Daoy (cell line): ENCODE measurements at places on chromosomes 7 and 10.

DNA sequence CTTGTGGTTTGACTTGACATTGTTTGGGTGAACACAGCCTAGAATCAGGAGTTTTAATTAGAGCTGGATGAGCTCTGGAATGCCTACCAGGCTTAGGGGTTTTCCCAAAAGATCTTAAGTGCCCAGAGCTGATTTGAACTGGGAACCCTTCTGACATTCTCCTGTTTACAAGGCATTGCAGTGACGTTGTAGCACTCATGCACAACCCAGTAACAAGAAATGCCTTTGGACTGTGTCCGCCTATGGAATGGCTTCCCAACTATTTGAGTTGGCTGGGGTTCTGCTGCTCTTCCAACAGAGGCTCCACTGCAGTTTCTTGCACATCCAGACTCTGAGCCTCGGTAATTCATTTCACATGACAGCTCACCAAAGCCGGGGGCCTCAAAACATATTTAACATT lies 76.7 kb upstream of the MKX start:
- peak; percentile 29 for DNase-seq

DNA sequence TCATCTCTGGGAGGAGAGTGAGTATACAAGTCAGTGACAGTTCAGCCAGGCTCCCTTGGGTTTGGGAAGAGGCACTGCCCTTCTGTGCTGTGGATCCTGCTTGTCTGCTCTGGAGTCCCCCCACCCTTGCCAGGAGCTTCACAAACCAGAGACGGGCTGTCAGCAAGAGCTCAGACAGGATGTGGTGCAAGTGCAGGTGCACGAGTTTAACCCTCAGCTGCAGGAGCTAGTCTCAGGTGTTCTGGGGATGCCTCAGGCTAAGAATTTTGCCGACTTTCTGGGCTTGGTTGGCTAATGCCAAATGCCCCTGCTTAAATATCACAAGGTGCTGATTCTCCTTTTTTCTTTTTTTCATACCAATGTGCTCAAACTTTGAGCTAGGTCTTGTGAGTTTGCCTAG lies 22.3 kb downstream of the ZNF783 start:
- DNase-seq, result no peak

- no peak for DNase-seq
These were observed 5.7 kb upstream of the FAM241B start for GRCh38 chr10:69624245-69624786.

DNA sequence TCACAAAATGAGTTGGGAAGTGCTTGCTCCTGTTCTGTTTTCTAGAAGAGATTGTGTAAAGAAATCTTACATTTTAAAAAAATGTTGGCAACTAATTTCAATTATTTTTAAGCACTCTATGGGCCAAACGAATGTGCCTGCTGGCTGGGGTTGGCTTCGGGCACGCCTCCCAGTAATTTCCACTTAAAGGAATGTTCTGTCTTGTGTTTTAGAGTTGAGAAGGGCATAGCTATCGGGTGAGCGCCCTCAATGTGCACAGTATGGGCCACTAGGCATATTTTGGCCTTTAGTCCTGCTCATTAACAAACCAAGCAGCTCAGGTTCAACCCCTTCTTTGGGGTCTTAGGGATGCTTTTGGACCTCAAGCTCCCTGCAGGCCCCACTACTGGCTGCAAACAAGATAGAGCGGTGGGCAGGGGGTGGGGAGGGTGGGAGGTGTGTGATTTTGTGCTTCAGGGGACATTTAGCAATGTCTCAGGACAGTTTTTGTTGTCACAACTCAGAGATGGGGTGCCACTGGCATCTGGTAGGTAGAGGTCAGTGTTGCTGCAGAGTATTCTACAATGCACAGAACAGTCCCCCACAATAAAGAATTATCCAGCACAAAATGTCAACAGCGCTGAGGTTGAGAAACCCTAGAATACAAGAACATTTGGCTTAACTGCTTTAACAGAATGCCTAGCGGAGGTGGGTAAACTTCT lies 40.7 kb downstream of the TACC2 start:
- DNase-seq, result no peak

GRCh38 chr7:157555313-157555712 lies 218.5 kb downstream of the DNAJB6 start:
- DNase-seq, result peak; percentile 94

DNA sequence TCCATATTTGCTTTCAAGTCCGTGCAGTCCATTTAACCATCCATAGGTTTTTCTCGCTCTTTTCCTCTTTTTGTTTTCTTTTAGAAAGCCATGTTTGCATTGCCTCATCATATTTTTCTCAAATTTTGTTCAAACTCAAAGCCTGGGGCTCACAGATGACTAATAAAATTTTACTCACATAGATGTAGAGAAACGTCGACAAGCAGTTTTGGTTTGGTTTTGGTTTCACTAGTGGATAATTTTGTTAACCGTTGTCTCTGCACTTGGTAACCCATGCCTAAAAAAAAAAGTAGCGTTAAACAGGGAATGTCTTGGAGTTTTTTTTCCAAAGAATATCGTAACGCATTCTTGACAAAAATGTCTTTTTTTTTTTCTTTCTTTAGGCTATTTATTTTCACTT lies 344.2 kb upstream of the GALNT17 start:
- no peak for DNase-seq

DNA sequence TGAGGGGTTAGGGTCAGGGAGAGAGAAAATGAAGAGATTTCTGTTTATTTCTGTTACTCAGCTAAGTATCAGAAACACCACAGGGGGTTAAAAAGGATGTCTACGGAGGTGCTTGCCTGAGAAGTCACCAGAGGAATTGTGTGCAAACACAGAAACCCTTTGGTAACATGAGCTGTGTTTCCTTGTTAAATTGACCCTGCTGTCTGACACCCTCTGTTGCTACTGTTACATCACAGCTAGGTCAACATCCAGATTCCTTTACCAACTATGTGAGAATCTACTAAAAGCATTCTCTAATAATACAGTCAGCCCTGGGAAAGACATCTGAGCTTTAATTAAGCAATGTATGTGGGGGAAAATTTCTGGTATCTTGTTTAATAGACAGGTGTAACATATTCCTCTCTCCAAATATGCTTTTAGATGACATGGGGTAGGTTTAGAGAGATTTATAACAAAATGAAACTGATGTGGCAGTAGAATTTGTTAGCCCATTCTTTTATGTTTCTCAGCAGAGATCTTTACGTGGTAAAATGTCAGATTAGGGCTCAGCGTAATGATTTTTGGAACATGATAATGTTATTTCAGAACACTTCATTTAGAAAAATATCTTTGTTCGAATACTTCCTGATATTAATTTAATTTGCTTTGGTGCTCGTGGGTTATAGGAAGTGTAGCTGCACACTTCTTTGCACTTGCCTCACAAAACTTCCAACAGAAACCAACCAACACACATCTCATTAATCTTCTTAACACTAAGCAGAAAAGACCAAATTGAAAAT lies 168.0 kb upstream of the AHR start:
- DNase-seq, result peak; percentile 71

DNA sequence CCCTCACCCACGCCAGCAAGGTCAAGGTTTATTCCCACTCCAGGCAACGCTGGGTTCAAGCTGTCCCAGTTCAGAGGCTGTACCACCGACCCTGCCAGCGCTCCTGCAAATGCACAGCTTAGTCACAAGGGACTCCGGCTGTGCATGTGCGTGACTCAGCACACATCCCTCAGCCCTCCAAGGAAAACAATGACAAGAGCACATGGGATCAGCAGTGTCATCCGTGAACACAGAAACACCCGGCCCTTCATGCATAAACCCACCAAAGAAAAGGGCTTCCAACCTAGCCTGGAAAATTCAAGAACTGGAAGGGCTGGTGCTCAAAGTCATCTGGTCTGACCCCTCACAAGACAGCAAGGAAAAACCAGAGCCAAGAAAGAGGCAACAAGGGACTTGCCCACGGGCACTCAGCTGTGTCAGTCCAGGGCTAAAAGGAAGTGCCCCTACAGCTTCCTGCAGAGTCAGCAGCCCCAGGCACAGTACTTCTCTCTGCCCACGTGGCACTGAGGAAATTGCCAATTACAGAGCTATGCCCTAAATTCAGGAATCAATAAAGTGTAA lies 106.1 kb downstream of the KCNMA1 start:
- peak; percentile 92 for DNase-seq

GRCh38 chr10:30042820-30043219 lies 16.6 kb downstream of the JCAD start:
- DNase-seq, result no peak

DNA sequence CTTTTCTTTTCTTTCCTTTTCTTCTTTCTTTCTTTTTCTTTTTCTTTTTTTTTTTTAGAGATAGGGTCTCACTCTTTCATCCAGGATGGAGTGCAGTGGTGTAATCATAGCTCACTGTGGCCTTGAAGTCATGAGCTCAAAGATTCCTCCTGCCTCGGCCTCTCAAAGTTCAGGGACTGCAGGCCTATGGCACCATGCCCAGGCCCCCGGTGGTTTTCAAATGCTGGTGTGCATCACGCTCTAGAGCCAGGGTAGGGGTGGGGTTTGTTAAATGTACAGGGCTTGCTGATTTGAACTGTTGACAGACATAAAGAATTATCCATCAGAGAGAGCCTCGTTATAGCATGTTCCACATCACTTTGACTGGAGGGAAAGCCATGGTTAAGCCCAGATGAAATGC lies 5.8 kb downstream of the MINDY4 start:
- no peak for DNase-seq

DNA sequence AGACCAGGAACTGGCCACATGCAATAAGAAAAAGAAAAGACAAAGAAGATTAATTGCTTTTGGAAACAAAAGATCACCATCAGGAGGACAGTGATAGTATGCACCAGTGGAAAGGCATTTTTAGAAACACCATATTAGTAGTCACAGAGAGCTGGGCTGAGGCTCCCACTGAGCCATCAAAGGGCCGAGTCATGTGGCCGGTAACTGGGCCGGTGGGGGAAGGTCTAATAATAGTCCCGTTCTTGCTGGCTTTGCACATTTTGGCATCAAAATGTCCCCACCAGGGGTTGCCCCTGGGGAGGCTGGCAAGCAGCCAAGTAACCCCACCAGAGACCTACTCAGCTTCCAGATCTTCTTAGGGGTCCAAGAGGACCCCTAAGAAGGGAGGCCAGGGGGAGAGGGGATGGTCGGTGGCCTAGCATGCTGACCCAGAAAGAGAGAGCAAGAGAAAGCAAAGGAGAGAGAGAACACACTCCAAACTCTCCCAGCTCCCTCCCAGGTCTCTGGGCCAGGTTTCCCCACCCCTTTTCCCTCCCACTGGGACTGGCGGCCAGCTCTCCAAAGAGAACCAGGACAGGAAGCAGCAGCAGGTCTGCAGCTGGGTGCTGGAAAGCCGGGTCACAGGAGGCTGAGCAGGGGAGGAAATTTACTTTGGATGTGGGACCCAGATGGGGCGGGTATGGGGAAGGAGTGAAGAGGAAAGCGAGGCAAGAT lies 70.2 kb upstream of the FGFR2 start:
- DNase-seq, result peak; percentile 43

- no peak for DNase-seq
These were observed 65.6 kb upstream of the IGFBP3 start for GRCh38 chr7:45986355-45987298.

GRCh38 chr7:303884-304573 lies 14.1 kb downstream of the FOXL3 start:
- no peak for DNase-seq

- DNase-seq, result no peak
These were observed 51.7 kb upstream of the CYTH3 start for GRCh38 chr7:6323967-6324701.

- DNase-seq, result no peak
These were observed 170.9 kb upstream of the CDK1 start for GRCh38 chr10:60607372-60607771.

- DNase-seq, result no peak
These were observed 75.6 kb downstream of the POM121L12 start for GRCh38 chr7:53111031-53111430.

- DNase-seq, result no peak
These were observed 57.8 kb upstream of the CTBP2 start for GRCh38 chr10:125217990-125218675.

- DNase-seq, result peak; percentile 84
These were observed 7.2 kb downstream of the RBM20 start for GRCh38 chr10:110651044-110651958.

DNA sequence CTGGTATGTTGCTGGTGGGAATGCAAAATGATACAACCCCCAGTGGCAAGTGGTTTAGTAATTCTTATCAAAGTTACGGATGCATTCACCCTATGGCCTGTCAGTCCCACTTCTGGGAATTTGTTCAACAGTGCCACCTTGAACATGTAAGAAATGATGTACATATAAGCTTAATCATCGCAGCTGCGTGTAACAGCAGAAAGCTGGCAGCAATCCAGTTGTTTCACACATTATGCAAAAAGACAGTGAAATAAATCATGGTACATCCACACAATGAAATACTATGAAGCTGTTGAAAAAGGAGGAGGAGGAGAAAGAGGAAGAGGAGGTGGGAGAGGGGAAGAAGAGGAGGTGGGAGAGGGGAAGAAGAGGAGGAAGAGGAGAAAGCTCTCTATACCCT lies 76.2 kb upstream of the MYL10 start:
- DNase-seq, result no peak

DNA sequence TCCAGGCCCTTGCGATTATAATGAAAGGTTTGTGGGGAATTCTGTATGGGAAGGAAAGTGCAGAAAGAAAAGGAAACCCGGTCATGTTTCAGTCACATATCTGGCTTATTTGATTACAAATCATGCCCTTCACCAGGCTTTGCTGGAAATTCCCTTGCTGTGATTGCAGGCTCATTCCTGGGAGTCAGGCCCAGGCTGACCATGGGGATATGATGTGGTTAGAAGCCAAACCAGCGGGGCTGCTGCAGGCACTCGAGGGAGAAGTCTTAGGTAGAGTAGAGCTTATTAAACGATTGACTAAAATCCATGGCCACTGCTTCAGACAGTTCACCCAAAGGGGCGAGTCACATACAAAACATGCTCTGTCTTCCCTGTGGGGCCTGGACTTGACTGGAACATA lies 16.2 kb downstream of the PKD1L1 start:
- DNase-seq, result peak; percentile 65

GRCh38 chr10:132292287-132293200 lies 15.2 kb downstream of the STK32C start:
- no peak for DNase-seq

- no peak for DNase-seq
These were observed 26.2 kb downstream of the CCDC3 start for GRCh38 chr10:12975266-12975665.

- no peak for DNase-seq
These were observed 42.1 kb downstream of the KCNH2 start for GRCh38 chr7:150936018-150936417.

DNA sequence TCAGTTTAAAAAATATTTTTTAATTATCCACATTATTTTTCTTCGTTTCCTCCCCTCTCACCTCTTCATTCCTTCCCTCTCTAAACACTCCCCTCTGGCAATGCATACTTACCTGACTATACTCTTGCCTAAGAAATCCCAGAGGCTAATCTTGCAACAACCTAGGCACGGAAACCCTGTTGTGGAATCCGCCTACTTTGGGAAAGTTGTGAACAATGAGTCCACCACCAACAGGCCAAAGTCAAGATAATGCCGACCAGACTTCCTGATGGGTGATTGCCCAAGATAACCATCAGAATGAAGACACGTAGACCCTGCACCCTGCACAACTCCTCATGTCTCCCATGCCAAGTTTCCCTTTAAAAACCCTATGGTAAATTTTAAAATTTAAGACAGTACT lies 521.5 kb downstream of the KIF20B start:
- DNase-seq, result peak; percentile 57

- DNase-seq, result no peak
These were observed 162.0 kb upstream of the MAGI2 start for GRCh38 chr7:79615466-79615865.
